Gastroesophageal sphincter (tissue), 4 donors: ENCODE measurements at places on chromosomes 3 and 15. TPM values are rescaled to one million over a fixed set of nuclear protein-coding genes. Genes with fewer than 3 reads are reported as not detected.

Gene CIDEC
- 12.4 TPM for total RNA-seq

Gene GATM
- 15.4 TPM for total RNA-seq

Gene COLQ
- total RNA-seq = 2.7 TPM

Gene P2RY14
- 90.5 TPM for total RNA-seq

Gene DPPA2
- total RNA-seq = not detected

Gene GTF2A2
- 40.2 TPM for total RNA-seq

Gene AADAC
- total RNA-seq = not detected

Gene XIRP1
- total RNA-seq = not detected

Gene CLDN18
- total RNA-seq = not detected

Gene GCHFR
- total RNA-seq = 7.9 TPM

Gene GATA2
- total RNA-seq = 9.2 TPM

Gene PEX11A
- total RNA-seq = 15.5 TPM

Gene GXYLT2
- total RNA-seq = 6.2 TPM

Gene CLDN1
- total RNA-seq = 0.50 TPM

Gene CTXND1
- 0.27 TPM for total RNA-seq

Gene PLA1A
- total RNA-seq = 0.50 TPM

Gene FOXL2
- total RNA-seq = not detected

Gene GPR160
- total RNA-seq = 4.3 TPM

Gene MYL3
- 5.3 TPM for total RNA-seq

Gene SPESP1
- total RNA-seq = 2.5 TPM

Gene TMEM39A
- 29.6 TPM for total RNA-seq

Gene MCF2L2
- total RNA-seq = 2.2 TPM

Gene NRROS
- total RNA-seq = 8.8 TPM

Gene KCNAB1
- 6.3 TPM for total RNA-seq

Gene RASGRP1
- 0.81 TPM for total RNA-seq

Gene CRABP1
- 0.50 TPM for total RNA-seq

Gene STAB1
- 80.4 TPM for total RNA-seq

Gene ZNF197
- total RNA-seq = 20.3 TPM

Gene MINDY4B
- not detected for total RNA-seq

Gene REC114
- not detected for total RNA-seq

Gene GRIP2
- total RNA-seq = 0.45 TPM

Gene MLF1
- total RNA-seq = 8.1 TPM

Gene THAP10
- 2.2 TPM for total RNA-seq

Gene RFTN1
- total RNA-seq = 30.6 TPM

Gene RHOA
- total RNA-seq = 503 TPM

Gene NR2E3
- not detected for total RNA-seq

Gene CYP8B1
- not detected for total RNA-seq

Gene EOMES
- total RNA-seq = not detected

Gene PRTG
- 1.4 TPM for total RNA-seq

Gene NAALADL2
- 5.6 TPM for total RNA-seq

Gene WDR76
- 9.2 TPM for total RNA-seq

Gene NDUFB4
- total RNA-seq = 175 TPM

Gene LOXL1
- 63.0 TPM for total RNA-seq

Gene MUC13
- not detected for total RNA-seq

Gene MOBP
- total RNA-seq = not detected

Gene MST1
- total RNA-seq = 0.89 TPM

Gene MYLK
- total RNA-seq = 2,511 TPM
